ENCODE measurements at places on chromosomes 5 and 9.

- no peak for DNase-seq
These were observed 314.5 kb upstream of the RFX3 start for GRCh38 chr9:3840311-3840710.

DNA sequence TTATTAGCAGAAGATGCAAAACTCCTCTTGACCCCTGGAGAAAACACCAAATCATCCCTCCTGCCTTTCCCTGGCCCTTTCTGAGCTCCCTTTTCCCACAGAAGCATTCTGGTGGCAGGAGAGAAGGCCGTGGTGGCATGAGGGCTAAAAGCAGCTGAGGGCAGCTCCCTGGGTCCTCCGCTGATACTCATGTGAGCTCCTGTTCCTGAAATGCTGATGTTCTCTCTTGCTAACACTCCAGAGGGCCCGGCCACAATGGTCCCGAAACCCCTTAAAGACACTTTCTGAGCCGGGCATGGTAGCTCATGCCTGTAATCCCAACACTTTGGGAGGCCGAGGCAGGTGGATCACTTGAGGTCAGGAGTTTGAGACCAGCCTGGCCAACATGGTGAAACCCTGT, 183.1 kb downstream of the HSPA4 start:
- DNase-seq, result no peak

- DNase-seq, result no peak
These were observed 75.5 kb downstream of the PPP2R2B start for GRCh38 chr5:146802945-146803522.

- DNase-seq, result no peak
These were observed 48.6 kb upstream of the KCNMB1 start for GRCh38 chr5:170437621-170438375.

DNA sequence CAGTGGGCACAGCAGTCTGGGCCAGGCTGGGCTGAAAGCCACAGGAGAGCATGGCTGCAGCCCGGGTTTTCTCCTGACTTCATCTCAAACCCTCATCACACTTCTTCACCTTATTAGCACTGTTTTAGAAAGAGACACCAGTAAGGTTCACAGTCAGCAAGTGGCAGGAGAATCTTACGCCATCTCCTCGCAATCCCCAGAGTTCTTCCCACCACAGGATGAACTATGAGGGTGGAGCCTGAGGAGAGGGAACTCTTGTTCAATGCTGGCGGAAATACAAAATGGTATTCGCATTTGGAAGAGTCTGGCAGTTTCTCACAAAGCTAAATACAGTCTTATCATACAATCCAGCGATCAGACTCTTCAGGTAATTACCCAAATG, 14.7 kb downstream of the BICD2 start:
- DNase-seq, result no peak

- DNase-seq, result no peak
These were observed 110.0 kb upstream of the DHFR start for GRCh38 chr5:80764786-80765185.

GRCh38 chr5:231661-232060, 13.5 kb downstream of the SDHA start:
- no peak for DNase-seq

- DNase-seq, result no peak
These were observed 194.5 kb upstream of the DAB2 start for GRCh38 chr5:39619168-39619818.

GRCh38 chr5:107437986-107438510, 232.7 kb downstream of the EFNA5 start:
- no peak for DNase-seq

DNA sequence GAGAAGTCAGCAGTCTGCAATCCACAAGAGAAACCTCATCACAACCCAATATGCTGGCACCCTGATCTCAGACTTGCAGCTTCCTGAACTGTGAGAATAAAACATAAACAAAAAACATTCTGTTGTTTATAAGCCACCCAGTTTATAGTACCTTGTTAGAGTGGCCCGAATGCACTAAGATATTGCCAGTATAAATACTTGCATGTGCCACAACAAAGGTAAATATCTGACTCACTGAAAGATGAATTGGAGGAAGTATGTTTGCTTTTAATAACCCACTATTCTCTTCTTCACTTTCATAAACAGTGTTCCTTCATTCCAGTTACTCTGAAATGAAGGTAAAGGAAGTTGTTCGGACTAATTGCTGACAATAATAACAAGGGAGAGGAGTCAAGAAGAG, 1163.4 kb upstream of the CDH6 start:
- no peak for DNase-seq

- no peak for DNase-seq
These were observed 44.4 kb upstream of the DAB2 start for GRCh38 chr5:39469176-39469575.

- DNase-seq, result no peak
These were observed 143.7 kb downstream of the ARHGAP26 start for GRCh38 chr5:142913728-142914338.

DNA sequence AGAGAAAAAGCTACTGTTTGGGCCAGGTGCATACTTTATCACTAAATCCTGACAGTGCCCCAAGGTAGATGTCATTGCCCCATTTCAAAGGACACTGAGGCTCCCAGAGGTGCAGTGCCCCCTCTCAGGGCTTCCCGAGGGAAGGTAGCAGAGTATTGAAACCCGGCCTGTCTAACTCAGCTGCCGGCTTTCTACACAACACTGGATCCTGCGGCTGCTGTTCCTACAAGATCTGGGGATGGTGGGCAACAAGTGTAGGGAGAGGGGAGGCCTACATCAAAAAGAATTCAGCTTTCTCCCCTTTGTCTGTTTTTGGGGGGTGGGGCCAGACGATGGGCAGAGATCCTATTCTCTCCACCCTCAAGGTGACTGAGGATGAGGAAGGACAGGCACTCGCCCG, 200.8 kb downstream of the DAB2IP start:
- DNase-seq, result no peak

DNA sequence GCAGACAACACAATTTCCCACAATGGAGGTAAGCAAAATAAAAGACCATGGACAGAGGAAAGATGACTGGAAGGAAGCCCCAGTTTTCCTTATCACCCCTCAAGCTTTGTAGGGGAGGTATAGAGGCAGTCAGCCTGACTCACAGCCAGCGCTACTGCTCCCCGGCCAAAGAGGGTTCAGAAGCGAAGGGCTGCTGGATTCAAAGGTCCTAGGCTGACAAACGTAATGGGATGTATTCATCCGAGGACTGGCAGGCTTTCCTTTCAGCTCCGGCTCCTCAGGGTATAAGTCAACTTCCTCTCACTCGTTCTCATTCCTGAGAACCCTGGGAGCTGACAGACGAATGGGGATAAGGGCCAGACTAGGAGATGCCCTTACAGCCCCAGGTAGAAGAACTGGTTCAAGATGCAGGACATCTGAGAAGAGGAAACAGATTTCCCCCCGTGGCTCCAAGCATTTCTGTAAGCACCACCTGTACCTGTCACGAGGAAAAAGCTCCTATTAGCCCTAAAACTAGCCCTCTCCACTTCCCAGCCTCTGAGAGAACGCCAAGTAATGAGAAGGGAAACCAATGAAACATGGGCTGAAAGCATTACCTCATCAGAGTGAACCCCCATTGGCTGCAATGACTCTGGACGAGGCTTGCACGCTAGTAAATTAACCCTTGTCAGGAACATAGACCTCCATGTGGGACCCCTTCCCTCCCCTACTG, 22.1 kb upstream of the FAM13B start:
- DNase-seq, result no peak

GRCh38 chr9:35001285-35001677, 11.7 kb downstream of the DNAJB5 start:
- no peak for DNase-seq

GRCh38 chr5:57383093-57383861, 99.3 kb downstream of the ACTBL2 start:
- DNase-seq, result peak; percentile 30

DNA sequence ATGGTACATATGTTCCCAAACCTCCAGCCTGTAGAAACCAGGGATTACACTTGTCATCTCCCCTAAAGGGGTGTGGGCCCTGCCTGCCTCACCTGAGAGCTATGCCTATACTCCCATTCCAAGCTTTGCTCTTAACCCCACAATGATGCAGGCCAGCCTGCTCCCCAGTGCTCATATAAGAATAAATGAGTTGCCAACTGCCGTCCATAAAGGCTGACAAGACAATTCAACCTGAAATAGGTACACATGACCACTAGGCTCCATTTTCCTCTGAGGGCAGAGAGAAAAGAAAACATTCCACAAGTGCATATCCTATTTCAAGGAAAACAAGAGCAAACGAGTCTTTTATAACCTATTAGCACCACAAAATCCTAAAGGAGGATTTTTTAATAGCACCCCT, 28.4 kb downstream of the SKP1 start:
- no peak for DNase-seq

DNA sequence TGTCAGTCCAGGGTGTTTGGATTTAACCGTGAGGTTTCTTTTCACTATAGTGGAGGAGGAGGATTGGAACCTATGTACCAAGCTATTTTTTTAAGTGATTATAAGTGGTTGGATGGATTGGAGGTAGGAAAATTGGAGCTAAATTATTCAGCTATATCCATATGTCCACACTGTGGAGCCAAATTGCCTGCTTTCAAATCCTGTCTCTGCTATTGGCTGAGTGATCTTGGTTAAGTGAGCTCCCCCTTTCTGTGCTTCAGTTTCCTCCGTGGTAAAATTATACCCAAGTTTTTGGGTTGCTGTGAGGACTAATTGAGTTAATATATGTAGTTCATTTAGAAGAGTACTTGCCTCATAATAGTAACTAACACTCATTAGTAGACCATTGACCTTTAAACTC, 2.5 kb downstream of the CENPP start:
- no peak for DNase-seq

GRCh38 chr5:142645456-142645855, 40.4 kb downstream of the FGF1 start:
- no peak for DNase-seq

GRCh38 chr5:142839711-142840346, 69.7 kb downstream of the ARHGAP26 start:
- DNase-seq, result no peak

DNA sequence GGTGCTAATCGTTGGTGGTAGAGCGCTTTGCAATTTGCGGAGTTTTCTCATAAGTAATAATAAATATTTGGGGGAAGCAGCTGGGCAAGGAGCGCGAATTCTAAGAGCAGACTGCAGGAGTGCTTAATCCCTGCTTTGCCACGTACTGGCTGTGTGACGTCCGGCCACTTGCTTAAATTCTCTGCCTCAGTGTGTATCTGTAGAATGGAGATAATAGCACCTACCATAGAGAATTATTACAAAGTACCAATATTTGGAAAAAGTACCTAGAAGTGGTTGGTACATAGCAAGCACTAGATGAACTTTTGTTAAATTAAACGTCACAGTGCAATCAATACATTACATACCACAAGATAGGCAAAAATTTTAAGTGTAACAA, 598 bp upstream of the TMED7 start:
- DNase-seq, result no peak

DNA sequence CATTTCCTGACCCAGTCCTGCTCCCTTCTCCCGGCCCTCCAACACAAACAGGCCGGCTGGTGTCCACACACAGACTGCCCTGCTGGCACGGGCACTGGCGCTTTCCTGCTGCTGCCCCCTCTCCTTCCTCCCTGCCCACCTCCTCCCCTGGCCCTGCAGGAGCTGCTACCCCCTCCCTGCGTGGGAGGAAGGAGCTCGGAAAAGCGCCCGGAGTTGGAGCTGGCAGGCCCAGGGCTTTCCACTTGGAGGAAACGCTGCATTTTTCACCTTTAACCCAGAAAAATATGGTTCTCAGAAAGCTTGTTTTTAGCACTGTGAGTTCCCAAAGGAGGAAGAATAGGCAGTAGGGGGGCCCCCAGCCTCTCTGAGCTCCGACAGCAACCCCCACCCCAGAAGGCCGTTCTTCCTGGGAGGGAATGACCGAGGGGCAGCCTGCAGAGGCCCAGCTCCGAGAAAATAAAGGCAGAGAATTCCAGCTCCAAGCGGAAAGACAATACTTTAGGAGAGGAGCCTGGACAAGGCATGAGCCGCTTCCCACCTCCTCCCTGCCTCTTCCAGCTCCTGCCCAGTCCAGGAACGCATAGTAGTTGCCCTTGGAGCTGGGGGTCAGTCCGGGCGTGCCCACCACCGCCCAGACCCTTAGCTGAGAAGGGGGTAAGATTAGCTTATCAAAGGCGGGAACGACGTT, 88.9 kb downstream of the LIFR start:
- DNase-seq, result no peak

- no peak for DNase-seq
These were observed 6.6 kb upstream of the FBP2 start for GRCh38 chr9:94600258-94600657.

DNA sequence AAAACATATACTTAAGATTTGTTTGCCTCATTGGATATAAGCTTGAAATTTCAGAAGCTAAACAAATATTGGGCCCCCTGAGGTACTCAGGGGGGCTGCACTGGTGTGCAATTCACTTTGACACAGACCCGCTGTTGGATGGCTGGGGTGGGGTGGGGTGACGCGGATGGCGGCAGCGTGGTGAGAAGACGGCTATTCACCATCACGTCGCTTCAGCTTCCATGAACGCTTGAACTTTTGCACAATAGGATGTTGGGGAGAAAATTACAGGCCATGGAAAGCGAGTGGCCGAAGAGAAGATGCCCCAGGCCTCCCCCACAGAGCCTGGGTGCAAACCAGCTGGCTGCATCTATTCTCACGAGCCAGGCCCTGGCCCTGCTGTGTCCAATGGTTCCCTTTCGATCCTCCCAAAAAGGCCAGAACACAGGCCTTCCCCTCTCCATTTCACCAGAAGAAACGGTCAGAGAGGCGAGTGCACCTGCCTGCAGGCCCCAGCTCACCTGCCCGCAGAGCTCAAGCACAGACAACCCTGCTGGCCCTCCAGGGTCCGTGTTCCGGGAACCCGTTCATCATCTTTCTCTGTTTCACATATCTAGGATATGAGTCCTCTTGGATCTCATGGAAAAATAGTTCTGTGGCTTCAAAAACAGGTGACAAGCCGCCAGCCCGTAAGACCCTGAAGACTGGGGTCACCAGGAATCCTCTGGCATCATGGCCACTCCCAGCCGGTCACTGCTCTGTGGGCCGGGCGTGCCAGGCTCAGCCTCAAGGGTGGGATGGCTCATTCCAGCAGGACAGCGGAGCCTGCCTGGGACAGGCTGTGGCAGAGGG, 46.8 kb upstream of the SARDH start:
- no peak for DNase-seq

DNA sequence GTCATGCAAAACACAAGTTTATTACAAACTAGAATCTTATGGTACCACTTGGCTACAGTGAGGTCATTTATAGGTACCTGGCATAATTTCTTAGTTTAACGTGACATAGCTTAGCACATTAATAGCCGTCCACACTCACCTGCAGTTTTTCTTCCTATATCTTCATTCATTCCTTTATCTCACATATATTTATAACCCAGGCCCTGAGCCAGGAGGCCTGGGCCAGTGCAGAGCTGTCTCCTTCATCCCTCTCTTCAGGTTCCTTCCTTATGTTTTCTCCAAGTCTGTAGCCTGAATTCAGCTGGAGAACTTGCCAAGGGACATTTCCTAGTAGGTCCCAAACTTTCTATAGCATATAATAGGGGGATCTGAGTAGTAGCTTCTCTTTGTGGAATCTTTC, 367.9 kb upstream of the SGCD start:
- DNase-seq, result no peak

DNA sequence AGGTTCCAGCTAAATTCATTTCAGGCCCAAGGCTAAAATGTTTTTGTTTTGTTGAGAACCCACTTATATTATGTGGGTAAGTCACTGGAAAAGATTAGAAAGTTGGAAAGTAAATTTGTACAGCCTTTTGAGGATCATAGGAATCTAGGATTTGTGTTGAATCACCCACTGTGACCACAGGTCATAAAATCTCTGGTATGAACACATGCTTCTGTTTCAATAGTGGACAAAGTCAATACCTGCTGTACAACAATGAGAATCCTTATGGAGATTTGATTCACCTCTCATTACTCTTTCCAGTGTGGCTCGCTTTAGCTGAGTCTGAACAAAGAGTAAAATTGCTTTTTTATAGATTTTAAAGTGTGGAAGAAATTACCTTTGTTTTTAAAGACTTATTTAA, 369.5 kb downstream of the TMEM167A start:
- no peak for DNase-seq

Data from stimulated activated CD4-positive, alpha-beta T cell treated with anti-CD3 and anti-CD28 coated beads, Interleukin-4, amount 100 ng/mL, for 24 hours (primary cell).